Calu3 (cell line): ENCODE measurements at places on chromosomes 5 and 9. TPM values are rescaled to one million over a fixed set of nuclear protein-coding genes. Genes with fewer than 3 reads are reported as not detected.

The PDZD2 gene
- 0.76 and 0.97 TPM in 2 replicates for total RNA-seq

The PCDHGB7 gene
- total RNA-seq: 9.8 and 13.6 TPM in 2 replicates

The NR2F1-AS1 gene
- total RNA-seq: 16.8 and 20.9 TPM in 2 replicates

The PCDHGA1 gene
- 0.29 TPM in 1 of 2 replicates, not detected in the other for total RNA-seq

The LCN12 gene
- total RNA-seq: 3.8 and 3.9 TPM in 2 replicates

The DRD1 gene
- not detected in 2 replicates for total RNA-seq

The CYLC2 gene
- total RNA-seq: not detected in 2 replicates

The PRXL2C gene
- total RNA-seq: 10.5 and 10.8 TPM in 2 replicates

The PIP5K1B gene
- total RNA-seq: 8.6 and 9.0 TPM in 2 replicates

The SLC45A2 gene
- total RNA-seq: 0.59 TPM in 1 of 2 replicates, not detected in the other
